ENCODE measurements at places on chromosomes 4 and X. TPM values are rescaled to one million over a fixed set of nuclear protein-coding genes. Genes with fewer than 3 reads are reported as not detected.
A peak's percentile ranks its signal among the peaks of the same experiment; 100 is the strongest.

- peak; percentile 40 for DNase-seq
These were observed 15.0 kb downstream of the CLDN2 start for GRCh38 chrX:106935175-106935574.

DNA sequence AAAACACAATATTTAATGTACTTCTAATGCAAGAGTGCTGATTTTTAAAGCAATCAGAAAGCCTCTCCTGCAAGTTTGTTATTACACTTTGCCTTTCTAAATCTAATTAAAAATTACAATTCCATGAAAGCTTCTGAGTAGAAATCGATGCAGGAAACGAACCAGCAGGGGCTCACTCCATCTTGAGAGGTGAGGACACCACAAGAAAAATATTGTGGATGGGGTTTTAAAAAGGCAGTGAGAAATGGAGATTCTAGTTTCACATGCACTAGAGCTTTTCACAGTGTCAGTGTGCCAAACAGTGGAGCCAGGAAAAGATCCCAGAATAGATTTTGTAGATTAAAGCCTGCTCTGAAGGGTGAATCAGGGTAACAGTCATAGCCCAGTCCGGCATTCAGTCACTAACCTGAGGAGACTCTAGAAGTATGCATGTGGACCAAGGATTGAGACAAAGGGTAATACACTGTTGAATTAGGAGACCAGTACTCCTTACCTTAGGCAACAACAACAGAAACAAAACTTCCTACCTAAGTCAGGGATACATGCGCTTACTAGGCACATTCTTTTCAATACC lies 362.3 kb downstream of the NAF1 start:
- DNase-seq: no peak

- peak; percentile 93 for DNase-seq
These were observed 1306.6 kb upstream of the PABPC4L start for GRCh38 chr4:135508006-135508714.

- DNase-seq: no peak
These were observed 973 bp downstream of the STK32B start for GRCh38 chr4:5052204-5052702.

GRCh38 chr4:146795711-146796110 lies 150.0 kb downstream of the TTC29 start:
- DNase-seq: no peak

ZNF157 gene
- total RNA-seq: 0.17 TPM

AVPR2 gene
- total RNA-seq: not detected

SYTL5 gene
- total RNA-seq: 1.5 TPM

Data from fibroblast of lung (primary cell).